ENCODE measurements at places on chromosomes 5 and 9.

GRCh38 chr5:107469064-107469463 lies 201.7 kb downstream of the EFNA5 start:
- no peak for DNase-seq

DNA sequence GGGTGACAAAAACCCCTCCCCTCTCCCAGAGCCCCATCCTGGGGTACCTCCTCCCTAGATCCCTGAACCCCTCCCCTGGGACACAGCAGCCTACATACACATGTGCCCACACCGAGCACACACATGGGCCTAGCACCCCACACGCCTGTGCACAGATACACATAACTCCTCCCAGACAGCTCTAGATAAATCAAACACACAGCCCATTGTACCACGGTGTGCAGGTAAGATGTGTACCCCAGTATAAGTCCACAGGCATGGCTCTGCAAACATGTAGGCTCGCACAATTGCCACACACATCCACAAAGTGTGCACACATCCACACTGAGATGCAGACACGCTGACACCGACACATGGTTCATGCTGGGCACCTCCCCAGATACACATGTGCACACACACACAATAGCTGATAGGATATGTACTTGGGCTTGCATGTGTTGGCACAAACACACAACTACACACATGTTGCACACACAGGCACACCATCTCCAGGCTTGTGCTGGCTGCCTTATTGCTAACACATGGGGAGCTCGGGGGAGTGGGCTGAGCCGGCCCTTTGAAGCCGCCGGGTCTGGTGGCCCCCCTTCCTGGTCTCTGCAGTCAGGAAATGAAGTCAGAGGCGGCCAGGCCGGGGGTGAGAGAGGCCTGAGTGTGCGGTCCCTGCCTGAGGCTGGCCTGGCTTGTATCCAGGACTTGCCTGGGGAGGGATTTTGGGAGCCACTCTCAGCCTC lies 30.2 kb downstream of the GOLGA2 start:
- no peak for DNase-seq

DNA sequence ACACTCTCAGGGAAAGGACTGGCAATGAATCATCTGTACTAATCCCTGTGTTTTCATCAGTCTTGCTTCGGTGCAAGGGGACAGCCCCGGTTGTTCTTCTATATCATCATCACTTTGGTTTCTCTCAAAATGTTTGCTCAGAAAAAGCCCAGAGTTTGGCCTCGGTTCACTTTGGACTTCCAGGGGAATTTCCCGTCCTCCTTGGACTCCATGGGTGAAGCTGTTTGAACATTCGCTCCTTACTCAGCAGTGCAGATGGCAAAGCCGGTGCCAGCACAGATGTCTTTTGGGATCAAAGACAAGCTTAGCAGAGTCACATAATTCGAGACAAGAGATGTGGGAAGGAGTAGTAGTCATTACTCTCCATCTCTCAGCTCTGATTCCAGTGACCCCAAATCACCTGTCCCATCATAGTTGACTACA lies 69.8 kb upstream of the TNFSF8 start:
- DNase-seq, result no peak

- DNase-seq, result no peak
Measured at GRCh38 chr5:163330723-163331668, 106.4 kb upstream of the CCNG1 start.

GRCh38 chr9:116490321-116490720 lies 196.8 kb upstream of the TRIM32 start:
- no peak for DNase-seq

DNA sequence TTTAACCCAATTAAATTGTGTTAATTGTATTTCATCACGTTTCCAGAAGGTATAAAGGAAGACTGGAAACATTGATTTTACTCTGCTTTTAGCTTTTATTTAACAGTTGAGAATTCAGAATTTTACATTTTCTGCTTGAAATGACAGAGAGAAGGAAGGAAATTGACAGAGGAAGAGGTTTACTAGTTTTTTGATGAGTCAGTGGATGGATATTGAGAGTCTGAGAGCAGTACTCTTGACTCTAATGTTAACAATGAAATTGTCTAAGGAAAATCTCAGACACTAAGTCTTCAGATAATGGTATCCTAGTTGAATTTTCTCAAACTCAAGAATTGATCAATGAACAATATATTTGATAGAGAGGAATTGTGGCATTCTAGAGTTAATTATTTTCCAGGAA lies 60.6 kb downstream of the IPO11 start:
- DNase-seq, result no peak

GRCh38 chr9:35112257-35113020 lies 3.2 kb downstream of the ATOSB start:
- no peak for DNase-seq

DNA sequence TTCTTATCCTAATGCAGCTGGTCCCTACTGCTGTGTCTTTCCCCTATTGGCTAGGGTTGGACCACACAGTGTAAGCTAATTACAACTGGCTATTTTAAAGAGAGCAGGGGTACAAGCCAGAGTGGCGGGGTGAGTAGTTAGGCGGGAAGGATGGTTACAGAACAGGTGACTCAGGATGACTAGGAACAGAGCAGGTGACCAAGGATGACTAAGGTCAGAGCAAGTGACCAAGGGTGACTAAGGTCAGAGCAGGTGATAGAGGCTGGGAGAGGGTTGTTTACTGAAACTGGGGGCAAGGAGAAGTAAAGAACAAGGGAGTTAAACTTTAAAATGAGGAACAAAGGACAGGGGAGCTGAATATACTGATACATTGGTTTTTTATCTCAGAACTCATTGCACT lies 125.4 kb downstream of the PTTG1 start:
- DNase-seq, result no peak

DNA sequence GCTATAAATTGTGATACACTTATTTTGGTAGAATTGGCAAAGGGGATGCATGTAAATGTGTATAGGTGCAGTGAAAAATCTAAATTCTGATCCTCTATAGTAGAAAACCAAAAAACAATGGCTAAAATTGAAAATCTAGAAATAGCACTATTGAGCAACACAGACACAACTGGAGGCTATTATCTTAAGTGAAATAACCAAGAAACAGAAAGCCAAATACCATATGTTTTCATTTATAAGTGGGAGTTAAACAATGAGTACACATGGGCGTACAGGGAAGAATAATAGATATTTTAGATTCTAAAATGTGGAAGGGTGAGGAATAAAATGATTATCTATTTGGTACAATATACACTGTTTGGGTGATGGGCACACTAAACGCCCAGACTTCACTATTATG lies 183.2 kb upstream of the TUSC1 start:
- DNase-seq, result no peak

DNA sequence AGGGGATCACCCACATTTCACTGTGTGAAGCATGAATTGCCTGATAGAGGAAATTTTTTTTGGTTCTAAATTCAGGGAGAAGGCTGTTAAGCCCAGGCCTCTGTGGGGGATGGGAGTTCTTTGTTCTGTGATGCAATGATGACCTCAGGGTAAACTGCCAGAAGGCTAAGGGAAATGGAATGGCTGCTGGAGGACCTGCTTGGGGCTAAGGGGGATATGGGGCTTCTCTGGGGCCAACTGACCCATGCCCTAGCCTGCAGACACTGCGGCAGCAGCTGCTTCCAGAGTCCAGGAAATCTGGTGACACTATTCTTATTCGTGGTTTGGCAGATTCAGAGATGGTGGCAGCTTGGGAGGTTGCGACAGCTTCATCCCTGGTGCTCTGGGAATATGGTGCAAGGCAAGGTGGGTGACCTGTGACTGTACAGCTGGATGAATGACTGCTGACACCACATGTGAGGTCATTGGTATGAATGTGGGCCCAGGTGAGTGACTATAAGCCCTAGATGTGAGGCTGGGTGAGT lies 30.3 kb downstream of the VCP start:
- no peak for DNase-seq
